ENCODE measurements at places on chromosomes 4 and X.

GRCh38 chr4:163380703-163381102 lies 37.0 kb downstream of the NPY5R start:
- no peak for DNase-seq

DNA sequence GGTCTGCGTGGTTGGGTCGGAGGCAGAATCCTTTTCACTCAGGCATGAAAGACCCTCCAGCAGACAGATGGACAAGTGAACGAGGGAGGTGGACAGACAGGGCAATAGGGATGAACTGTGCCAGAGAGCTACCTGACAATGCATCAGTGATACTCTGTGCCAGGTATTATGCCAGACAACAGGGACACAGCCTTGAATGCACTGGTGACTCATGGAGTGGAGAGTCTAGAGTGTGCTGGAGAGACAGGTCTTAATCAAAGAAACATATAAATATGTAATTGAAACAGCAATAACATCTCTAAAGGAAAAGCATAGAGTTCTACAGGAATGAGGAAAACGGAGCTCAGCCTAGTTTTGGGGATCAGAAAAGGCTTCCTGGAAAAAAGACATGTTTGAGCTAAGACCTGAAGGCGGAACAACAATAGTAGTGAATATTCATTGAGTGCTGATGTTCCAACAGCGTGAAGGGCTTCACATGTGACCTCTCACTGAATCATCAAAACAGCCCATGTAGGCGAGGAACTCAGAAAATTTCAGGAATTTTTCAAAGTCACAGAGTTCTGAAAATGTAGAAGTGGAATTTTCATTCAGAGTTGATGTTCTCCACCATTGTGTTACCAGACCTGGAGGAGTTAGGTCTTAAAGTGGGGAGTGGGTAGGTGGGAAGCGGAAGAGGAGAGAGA lies 20.0 kb upstream of the FGFBP2 start:
- no peak for DNase-seq

- no peak for DNase-seq
Measured at GRCh38 chr4:25969374-25970155, 55.5 kb downstream of the SMIM20 start.

DNA sequence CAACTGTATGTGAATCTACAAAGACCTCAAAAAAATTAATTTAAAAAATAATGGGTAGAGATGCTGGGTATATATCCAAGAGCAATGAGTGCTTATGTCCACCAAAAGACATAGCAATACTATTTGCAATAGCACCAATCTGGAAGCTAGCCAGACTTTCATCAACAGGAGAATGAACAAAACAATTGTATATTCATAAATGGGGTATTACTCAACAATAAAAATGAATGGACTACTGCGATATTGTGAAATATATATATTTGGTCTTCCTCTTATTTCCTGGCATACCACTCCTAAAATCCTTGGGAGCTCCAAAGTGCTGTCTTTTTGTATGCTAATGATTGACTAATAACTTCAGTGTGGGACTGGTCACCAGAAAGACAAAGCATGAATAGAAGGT lies 77.5 kb downstream of the MSN start:
- DNase-seq: no peak

- DNase-seq: no peak
Measured at GRCh38 chrX:124280294-124280902, 52.1 kb upstream of the TEX13D start.

DNA sequence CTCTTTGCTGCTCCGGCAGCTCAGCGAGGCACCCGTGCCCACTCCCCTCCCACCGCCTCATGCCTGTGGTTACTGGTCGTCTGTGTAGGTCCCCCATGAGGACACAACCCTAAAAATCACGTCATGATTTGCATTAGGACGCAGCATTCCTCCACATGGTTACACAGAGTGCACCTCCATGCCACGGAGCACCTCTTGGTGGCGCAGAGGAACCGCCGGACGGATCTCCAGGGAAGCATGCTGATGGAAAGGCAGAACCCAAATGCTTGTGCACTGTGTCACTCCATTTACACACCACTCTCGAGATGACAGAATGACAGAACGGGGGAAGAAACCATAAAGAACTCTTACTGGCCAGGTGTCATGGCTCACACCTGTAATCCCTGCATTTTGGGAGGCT lies 22.4 kb downstream of the FAM53A start:
- DNase-seq: no peak

DNA sequence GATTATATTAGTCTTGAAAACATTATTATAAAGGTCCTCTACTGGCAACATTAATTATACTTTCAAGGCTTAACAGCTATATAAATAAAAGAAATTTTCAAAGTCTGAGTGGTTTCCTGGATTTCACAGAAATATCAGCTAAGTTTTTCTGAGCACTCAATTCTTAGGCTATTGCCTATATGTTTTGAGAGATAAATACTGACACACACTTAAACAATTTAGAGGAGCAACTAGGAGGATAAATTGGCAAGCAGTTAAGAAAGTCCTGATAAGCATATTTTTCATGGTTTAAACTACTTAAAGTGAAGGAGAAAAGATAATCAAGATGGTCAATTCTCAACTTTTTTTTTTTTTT lies 2.7 kb upstream of the MGARP start:
- no peak for DNase-seq

DNA sequence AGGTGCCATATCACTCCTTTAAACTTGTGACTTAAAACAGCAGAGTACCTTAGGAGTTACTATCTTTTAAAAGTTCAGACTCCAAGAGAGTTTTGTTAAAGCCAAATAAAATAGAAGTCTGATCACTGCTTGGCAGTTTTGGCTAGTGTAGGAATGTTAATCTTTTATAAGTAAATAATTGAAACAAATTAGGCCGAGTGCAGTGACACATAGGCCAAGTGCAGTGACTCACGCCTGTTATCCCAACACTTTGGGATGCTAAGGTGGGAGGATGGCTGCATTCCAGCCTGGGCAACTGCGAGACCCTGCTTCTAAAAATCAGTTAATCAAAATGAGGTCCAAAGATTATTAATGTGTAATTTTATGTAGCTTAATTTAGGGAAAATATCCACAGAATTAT lies 37.2 kb downstream of the WDR44 start:
- DNase-seq: no peak

- no peak for DNase-seq
Measured at GRCh38 chr4:82801910-82802521, 3.4 kb upstream of the SCD5 start.

GRCh38 chrX:124433186-124433585 lies 86.8 kb downstream of the SH2D1A start:
- no peak for DNase-seq

GRCh38 chrX:47160781-47161180 lies 15.8 kb downstream of the RBM10 start:
- DNase-seq: no peak

Data from cortex of kidney (tissue), 1 donor.